GM12891 (cell line): ENCODE measurements at places on chromosomes 6 and 20.

DNA sequence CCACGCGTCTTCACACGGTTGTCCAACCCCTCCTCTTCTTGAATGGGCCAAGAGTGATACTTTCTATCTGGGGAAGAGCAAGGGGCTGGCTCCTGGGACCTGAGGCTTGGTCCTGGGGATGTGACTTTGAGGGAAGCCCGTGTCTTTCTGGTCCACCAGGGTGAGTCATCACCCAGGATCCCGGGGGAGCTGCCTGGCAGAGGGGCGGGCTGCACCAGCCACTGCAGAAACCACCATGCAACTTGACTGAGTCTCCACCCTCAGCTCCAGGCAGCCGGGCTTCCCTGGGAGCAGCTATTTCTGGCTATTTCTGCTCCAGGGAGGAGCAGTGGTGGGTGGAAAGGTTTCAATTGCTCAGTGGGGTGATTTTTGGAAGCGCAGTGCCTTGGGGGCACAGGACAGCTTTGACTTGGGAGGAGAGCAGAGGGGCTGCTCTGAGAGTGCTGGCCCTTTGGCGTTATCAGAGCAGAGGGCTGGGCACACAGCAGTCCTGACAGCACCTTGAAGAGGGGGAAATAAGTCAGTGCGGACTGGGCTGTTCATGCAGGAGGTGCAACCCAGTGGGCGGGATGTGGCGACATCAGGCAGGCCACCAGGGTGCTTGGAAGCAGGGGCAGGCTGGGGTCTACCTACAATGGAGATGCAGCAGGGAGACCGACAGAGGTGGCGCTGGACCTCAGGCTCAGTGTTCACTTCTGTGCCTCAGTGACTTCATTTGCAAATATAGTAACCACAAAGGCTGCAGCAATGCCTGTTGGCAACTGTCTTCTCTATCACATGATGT lies 45.1 kb upstream of the FAM83D start:
- DNase-seq = no peak

GRCh38 chr20:44034965-44035635 lies 120.4 kb downstream of the TOX2 start:
- no peak for DNase-seq

- DNase-seq = peak; percentile 46
Observed at GRCh38 chr6:87756858-87757257, 54.8 kb upstream of the AKIRIN2 start.

DNA sequence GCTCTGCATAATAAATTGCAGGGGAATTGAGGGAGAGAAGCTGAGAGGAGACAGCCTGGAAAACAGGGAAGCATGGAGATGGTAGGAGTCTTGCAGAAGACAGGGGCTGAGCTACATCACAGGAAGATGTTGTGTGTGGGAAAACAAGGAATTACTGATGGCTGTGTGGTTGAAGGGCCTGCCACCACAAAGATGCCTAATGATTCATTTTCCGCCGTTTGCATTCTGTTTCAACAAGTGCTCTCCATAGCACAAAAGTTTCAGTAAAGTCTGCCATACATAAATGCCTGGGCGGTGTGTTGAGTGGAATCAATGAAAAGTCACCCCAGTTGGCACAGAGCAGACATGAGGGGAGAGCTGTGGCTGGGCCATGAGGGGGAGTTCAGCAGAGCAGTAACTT lies 5.6 kb upstream of the KLHL31 start:
- DNase-seq = no peak

DNA sequence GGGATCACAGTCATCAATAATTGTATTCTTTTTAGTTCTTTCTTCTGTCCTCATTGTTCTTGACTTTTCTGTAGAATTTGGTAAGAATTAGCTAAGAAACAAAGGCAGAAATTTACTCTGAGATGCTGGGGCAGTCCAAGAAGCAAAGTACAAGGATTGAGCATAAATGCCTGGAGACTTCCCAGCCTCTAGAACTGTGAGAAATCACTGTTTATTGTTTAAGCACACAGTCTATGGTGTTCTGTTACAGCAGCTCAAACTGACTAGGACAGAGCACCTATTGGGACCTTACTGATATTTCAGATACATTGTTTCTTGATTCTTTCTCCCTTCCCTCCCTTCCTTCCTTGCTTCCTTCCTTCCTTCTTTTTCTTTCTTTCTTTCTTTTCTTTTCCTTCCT lies 192.7 kb upstream of the SLC35B3 start:
- no peak for DNase-seq

DNA sequence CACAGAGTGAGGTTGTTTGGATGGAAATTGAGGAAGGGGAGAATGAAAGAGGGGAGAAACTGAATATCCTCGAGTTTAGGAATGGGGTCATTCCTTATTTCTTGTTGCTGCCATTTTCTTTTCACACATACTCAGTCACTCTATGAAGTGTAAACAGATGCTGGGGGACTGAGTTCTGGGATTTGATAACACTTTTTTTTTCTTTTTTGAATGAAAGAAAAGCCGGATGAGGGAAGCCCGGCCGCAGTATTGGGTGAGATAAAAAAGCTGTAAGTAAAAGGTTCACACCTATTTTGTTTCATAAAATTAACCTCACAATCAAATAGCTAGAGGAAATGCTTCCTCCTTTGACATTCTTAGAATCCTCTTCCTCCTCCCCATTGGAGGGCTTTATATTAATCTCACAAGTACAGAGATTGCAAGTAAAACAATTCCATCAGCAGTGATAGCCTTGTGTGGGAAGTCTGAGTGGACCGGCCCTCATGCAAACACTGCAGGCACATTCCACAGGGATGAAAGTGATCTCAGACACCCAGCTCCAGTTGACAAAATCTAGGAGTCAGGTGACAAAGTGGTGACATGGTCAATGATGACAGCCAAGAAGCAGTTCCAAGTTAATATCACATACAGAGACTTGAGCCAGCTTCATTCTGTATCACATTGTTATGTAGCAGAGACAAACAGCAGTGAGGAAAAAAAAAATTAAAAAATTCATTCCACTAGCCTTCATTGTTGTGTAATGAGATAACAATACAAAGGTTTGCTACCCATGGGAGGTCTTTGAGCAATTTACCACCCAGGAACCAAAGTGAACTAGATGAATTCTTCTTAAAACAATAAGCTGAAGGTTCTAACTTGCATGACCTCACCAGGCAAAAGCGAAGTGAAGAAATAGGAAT lies 391.1 kb upstream of the HSF2 start:
- DNase-seq = no peak

DNA sequence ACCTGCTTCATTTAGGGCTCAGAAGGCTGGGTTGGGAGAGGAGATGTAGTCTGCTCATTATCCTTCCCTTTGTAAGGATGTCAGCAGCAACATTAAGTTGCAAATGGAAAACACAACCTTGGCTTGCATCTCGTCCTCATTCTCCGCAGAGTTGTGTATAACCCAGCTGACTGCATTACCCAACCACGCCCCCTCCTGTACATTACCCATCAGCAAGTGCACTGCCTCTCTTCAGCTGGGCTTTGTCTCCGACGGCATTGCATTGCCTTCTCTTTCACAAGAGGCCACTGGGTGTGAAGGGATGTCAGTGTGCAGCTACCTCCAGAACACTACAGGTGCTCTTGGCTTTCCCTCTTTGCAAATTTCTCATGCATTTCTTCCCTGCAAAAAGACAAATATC lies 128.7 kb upstream of the TSHZ2 start:
- no peak for DNase-seq

DNA sequence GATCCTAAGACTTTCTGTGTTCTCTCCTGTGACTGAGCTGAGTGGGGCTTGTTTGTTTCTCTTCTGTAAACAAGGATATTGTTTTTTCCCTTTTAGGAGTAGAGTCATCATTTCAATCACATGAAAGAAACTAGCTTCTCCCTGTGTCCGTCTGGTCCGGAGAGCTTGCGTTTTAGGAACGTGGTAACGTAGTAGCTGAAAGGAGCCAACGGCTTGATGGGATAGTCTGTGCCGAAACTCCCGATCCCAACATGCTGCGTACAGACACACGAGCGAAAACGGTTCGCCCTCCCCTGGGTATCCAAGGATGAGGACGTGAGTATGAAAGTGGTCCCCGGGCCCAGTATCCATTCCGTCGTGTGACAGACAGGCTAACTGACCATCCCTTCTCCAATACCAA lies 146.5 kb downstream of the ZMYND8 start:
- DNase-seq = no peak
